ENCODE measurements at places on chromosomes 1 and 21.

DNA sequence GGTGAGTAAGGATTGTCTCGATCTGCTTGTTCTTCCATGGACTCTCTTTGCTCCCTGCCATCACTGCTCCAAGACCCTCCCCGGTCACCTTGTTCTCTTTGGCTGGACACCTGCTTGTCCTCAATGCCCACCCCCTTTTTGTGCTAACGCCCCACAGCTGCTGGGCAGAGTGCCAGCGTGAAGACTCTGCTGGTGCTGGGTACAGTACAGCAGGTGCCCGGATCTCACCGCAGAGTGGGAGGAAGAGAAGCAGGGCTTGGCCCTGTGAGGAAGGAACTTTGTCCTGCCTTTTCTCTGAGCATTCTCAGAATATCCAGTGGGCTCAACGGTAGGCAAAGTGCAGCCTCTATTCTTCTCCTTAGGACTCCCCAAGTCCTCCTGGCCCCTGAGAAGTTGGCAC lies 90.1 kb downstream of the PLXNA2 start:
- DNase-seq, result no peak

GRCh38 chr1:220879076-220879508 lies at the start of gene HLX:
Gene HLX, plus strand, starts transcription at chr1:220879443. Its CDS starts 415 bp downstream, at chr1:220879858.
- DNase-seq, result no peak

DNA sequence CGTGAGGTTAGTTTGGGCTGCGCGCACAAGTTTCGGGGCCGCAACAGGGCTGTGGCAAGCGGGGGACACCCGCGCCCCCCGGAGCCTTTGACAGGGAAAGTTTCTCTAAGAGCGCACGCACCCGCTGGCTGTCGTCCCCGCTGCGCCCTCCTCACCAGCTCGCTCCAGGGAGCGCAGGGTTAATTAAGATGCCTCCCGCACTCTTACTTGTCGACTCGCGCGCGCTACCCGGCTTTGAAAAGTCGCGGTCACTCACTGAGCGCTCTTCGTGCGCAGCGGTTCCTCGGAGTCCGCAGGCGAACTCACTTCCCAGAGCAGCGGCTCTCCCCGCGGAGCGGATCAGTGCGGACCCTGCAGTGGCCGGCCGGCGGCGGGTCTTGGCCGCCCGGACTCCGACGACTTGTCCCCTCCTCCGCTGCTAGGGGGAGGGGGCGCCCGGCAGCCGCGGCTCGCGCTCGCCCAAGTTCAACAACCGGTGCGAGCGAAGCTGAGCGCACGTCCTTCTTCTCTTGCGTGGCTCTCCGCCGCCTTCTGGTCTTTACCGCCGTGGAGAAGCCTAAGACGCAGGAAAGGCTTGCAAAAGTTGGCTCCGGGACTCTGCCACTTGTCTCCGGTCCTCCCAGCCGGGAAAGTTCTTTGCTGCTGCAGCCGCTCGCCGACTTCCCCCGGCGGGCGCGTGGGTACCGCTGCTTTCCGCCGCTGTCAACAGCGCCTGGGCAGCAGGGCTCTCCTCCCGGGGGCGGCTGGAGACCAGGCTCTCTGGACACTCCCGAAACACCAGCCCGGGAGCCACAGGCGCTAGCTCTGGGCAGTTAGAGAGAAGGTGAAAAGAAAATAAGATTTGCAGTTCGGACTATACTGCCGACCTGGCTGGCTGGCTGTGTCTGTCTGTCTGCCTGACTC lies 506 bp downstream of the JUN start:
- DNase-seq, result peak; percentile 4

DNA sequence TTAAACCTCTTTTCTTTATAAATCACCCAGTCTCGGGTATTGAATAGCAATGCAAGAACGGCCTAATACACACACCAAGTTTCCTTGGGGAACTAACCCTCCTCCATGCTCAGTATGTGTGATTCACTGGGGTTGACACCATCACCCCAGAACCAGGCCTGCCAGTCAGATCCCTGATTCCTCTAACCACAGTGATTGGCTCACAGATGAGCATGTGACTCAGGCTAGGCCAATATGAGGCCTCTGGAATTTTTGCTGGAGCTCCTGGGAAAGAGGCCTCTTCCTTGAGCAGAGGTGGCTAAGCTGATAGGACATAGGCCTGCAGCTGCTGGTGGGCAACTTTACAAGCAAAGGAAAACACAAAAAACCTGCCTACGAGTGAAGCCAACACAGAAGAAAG lies 74.7 kb upstream of the ZBTB40 start:
- DNase-seq, result no peak
